ENCODE measurements at places on chromosomes 6 and 20.

- DNase-seq = no peak
Observed at GRCh38 chr6:34860776-34861175, 27.1 kb downstream of the TAF11 start.

DNA sequence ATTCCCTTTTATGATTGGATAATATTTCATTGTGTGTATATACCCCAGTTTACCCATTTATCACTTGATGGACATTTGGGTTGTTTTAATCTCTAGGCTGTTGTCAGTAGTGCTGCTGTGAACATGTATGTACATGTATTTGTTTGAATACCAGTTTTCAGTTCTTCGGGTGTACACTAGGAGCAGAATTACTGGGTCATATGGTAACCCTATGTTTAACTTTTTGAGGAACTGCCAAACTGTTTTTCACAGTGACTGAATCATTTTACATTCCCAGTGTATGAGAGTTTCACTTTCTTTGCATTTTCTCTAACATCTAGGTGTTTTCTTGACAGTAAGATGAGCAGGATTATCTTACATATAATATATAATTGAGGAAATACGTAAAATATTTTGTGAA, 44.7 kb upstream of the ADIG start:
- no peak for DNase-seq

GRCh38 chr20:9474835-9475415, 39.5 kb upstream of the LAMP5 start:
- DNase-seq = no peak

GRCh38 chr6:151095538-151096254, 144.1 kb upstream of the AKAP12 start:
- DNase-seq = no peak

DNA sequence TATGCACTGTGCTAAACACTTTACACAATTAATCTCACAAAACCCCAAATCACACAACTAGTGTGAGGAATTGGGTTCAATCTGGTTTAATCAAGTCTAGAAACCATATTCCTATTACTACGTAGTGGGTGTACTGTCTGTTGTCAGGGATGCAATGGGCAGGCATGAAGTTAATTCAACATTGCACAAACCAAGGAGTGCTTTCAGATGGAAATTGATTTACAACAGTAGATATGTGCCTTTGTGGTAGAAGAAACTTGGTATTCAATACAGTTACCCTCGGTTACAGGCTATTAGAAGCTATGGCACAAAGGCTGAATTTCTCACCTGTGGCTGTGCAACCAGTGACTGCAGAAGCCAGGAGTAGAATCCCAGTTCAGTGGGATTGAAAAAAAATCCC, 157.8 kb downstream of the CLIC5 start:
- no peak for DNase-seq
